Stimulated activated CD4-positive, alpha-beta T cell treated with anti-CD3 and anti-CD28 coated beads, Interleukin-1b, Interleukin-23, amount 100 ng/mL, for 1 hour (primary cell): ENCODE measurements at places on chromosomes 13 and 19.

GRCh38 chr19:40605216-40605971, 4.2 kb downstream of the LTBP4 start:
- no peak for DNase-seq

GRCh38 chr19:17536955-17537354, 18.5 kb upstream of the COLGALT1 start:
- DNase-seq, result no peak

DNA sequence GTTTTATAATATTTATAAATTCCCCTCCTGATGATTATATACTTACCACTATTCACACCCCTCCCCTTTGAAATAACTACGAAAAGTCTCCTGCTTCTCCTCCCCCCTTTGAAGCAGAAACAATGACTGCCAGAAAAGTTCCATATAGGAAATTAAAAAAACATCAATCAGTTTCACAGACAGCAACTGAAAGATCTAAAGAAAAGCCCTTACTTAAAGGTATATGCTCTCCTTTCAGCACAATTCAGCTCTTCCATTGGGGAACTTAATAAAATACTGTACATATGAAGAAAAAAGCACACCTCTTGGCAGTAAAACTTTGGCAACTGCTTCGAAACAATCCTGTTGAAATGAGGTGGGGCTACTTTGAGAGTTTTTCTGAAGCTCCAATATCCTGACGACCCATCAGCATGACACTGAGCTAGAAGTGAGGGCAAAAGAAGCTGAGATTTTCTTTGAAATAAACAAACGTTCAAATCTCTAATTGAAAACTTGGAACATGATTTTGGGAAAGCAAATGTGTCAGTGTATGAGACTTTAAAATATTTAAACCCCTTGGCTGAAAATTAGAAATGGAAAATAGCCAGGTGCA, 147.6 kb upstream of the RXFP2 start:
- no peak for DNase-seq

DNA sequence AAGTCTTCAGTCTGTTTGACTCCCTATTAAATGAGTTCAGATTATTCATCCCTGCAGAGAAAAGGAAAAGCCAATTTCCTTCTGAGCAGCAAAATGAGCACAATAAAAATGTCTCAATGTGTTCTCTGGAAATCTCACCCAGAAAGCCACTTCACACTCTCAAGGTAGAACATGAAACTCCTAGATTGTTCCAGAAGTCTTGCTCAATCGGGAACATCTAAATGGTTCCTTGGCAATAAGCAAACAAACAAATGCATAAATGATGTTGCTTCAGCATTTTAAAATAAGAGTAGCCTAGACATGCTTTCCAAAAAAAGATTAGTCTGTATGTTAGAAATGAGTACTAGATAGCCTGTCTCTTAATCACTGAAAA, 59.7 kb upstream of the TNFRSF19 start:
- DNase-seq, result no peak

- DNase-seq, result no peak
Observed at GRCh38 chr19:5144545-5145179, 175.7 kb downstream of the KDM4B start.

- DNase-seq, result no peak
Observed at GRCh38 chr13:67410645-67411044, 180.5 kb upstream of the PCDH9 start.

DNA sequence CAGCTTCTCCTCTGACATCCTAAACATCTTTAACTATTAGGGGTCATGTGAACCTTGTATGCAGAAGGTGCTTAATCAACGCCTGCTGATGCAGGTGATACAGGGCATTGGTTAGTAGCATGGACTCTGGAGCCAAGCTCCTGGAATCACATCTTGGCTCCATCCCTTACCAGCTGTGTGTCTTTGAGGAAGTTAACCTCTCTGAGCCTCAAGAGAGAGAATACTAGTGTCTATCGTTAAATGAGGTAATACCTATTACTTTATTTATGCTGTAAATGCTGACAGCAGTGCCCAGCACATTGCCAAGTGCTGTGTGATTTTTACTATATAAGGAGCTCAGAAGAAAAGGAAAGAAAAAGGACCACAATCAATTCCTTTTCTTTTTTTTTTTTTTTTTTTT, 11.2 kb upstream of the SELENOW start:
- DNase-seq, result no peak

GRCh38 chr13:30607908-30608307, 9.8 kb upstream of the USPL1 start:
- DNase-seq, result no peak

- no peak for DNase-seq
Observed at GRCh38 chr13:46995874-46996273, 99.0 kb upstream of the HTR2A start.
